Stimulated activated CD4-positive, alpha-beta T cell treated with anti-CD3 and anti-CD28 coated beads, Interleukin-1b, Interleukin-23, amount 100 ng/mL, for 1 hour (primary cell): ENCODE measurements at places on chromosomes 2 and 18.

- no peak for DNase-seq
Measured at GRCh38 chr2:135532581-135532980, 1.3 kb downstream of the R3HDM1 start.

GRCh38 chr2:45373534-45373933 is 237.5 kb downstream of the SRBD1 start:
- no peak for DNase-seq

DNA sequence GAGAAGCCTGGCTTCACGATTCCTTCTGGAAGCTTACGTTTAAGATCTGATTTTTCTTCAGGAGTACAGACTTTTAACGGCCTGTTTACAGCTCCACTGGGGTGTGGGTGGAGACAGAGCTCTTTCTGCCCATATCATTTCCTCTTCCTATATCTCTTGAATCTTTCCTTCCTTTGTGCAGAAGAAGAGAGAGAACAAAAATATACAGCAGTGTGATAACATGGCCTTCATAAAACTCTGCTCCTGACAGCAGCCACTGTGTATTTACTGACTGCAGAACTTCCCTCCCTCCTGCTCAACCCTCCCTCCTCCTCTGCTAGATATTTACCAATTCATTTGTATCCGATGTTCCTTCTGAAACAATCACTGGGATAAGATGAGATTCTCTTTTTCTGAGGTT is 34.1 kb upstream of the REEP1 start:
- DNase-seq, result no peak

- no peak for DNase-seq
Measured at GRCh38 chr2:20608666-20609348, 42.1 kb downstream of the HS1BP3 start.

- DNase-seq, result no peak
Measured at GRCh38 chr18:32511147-32511546, 40.5 kb upstream of the GAREM1 start.

DNA sequence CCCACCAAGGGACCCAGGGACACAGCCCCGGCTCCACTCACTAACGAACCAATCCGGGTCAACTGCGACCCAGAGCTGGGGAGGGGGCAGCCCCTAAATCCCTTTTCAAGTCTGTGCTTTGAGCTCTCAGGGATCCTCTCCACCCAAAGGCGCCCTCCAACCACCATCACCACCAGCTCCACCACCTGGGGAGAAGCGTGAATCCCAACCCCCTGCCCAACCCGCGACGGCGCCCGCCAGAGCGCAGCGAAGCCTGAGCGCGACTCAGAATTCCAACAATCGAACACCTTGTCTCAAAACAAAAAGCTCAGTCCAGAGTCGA is 497 bp downstream of the DSC3 start:
- no peak for DNase-seq

- DNase-seq, result no peak
Measured at GRCh38 chr2:190627448-190628412, 21.2 kb upstream of the NAB1 start.

DNA sequence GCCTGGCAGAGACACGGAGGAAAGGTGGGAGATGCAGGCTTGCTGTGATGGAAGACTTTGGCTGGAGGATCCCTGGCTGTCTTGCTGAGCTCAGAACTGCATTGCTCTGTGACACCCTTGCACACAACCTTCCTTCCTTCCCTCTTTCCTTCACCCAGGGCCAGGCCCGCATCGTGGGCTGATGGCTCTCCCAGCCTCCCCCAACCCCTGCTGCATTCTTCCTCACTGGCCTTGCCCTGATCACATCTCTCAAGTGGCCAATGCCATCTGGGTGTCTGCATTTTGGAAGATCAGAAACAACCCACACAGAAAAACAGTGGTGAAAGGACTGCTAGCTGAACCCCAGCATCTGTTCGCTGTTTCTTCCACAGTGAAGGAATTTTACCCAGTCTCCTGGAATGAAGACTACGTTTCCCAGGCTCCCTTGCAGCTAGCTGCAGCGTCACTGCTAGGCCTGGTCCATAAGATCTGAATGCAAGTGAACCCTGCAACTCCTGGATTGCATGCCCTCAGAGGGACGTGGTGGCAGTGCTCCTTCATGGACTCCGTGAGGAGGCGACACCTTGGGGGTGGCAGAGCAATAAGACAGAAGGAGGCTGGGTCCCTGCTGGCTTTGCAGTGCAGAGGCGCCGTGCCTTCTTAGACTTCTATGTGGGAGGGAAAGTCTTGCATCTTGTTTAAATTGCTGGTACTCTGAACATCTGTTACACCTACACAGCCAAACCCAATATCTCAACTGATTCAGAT is 78.9 kb upstream of the YWHAQ start:
- DNase-seq, result no peak

DNA sequence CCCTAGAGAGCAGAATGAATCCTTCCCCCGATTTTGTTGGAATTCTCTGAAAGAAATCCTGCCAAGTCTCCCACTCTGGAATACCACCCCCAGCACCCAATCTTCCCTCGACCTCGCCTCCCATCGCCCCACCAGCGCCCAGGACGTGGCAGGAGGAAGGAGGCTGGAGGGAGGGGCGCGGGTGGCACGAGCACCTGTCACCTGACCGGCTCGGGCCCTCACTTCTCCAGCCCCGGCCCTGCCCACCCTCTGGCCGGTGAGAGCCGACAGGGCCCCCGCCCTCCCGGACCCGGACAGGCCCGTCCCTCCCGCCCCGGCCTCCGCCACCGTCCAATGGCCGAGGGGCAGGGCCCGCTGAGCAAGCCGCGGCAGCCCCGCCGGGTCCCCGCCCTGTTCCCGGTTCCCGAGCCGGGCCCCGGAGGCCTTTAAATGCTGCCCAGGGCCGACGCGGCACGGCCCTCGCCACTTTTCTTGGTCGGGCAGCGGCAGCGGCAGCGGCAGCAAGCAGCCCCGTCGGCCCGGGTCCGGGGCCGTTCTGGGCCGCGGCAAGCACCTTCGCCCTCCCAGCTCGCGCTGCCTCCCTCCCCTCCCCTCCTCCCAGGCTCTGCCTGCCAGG is at the start of gene LGALSL:
TSS of gene LGALSL (plus strand) at position 393 of the 616 bp plus-strand sequence. CDS start 384 bp downstream, outside the sequence.
- DNase-seq, result no peak

DNA sequence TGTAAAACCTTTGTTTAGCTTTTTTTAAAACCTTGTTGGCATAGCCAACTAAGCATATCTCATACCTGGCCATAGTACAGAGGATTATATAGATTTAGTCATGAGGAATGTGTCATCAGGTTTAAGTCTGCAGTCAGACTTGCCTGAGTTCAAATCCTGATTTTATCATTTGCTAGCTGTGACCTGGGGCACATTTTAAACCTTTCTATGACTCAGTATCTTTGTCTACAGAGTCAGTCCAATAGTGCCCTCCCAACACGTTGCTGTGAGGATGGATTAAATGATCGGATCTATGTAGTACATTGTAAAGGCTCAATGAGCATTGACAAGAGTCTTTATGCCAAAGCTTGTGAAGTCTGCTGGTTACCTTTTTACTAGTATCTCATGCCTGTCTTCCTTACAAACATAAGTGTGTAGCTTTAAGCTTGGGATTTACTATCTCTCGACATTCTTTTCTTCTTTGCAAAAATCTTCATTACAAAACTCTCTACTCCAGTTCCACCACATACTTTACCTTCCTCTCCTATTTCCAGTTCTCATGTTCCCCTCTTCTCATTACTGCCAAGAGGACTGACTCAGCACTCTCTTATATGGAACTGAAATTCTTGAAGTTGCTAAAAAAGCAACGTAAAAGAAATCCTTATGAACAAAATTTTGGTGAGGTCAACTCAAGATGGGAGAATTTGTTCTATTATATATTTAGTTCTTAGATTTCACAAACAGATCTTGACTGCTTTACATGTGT is 68.1 kb upstream of the RBMS1 start:
- DNase-seq, result no peak

DNA sequence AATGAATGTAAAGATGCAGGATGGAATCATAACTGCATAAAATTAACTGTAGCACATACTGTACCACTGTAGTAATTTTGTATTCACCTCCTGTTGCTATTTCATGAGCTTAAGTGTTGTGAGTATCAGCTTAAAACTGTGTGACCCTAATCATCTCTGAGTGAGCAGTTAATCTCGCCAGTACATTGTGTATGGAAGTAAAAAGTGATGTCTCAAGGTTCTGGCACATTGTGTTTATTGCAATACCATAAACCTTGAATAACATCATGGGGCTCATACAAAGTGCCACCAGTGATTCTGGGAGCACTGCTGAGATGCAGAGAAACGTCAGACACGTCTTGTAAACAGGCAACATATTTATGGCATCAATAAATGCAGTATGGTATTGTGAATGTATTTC is 124.5 kb downstream of the PMAIP1 start:
- DNase-seq, result no peak

DNA sequence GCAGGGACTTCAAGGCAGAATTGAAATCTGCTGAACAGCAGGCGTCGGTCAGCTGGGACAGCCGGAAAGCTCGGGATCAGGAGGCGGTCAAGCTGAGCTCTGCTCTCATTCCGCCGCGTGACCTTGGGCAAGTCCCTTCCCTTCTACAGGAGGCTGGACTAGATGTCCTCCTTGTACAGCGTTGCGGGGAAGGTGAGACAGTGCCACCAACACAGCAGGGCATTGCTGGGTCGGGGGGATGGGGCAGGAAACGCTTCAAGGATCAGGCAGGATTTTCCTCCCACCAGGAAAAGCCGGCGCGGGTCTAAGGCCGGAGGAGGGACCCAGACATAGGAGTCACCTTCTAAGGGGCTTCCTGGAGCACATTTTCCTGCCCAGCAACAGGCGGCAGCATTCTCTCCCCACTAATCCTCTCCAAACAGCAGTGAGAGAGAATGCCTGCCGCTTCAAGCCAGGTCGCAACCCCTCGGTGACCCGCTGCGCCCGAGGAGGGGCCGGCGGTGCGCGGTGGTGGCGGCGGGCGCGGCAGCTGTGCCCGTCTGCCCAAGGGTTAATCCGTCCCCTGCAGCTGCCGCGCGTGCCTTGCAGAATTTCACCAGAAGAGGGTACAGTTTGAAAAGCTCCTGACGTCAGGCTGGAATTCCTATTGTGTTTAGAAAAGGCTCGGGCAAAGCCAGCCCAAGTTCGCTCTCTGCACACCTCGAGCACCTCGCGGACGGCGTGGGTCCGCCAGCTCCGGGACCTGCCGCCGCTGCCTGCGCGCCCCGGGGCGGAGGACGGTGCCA is at the start of gene KCNF1:
TSS of gene KCNF1 (plus strand) at position 644 of the 785 bp plus-strand sequence. CDS start 493 bp downstream, outside the sequence.
- DNase-seq, result no peak

- no peak for DNase-seq
Measured at GRCh38 chr2:109575373-109575772, 38.4 kb downstream of the SEPTIN10 start.

- DNase-seq, result no peak
Measured at GRCh38 chr18:73487966-73488365, 620.2 kb upstream of the NETO1 start.

DNA sequence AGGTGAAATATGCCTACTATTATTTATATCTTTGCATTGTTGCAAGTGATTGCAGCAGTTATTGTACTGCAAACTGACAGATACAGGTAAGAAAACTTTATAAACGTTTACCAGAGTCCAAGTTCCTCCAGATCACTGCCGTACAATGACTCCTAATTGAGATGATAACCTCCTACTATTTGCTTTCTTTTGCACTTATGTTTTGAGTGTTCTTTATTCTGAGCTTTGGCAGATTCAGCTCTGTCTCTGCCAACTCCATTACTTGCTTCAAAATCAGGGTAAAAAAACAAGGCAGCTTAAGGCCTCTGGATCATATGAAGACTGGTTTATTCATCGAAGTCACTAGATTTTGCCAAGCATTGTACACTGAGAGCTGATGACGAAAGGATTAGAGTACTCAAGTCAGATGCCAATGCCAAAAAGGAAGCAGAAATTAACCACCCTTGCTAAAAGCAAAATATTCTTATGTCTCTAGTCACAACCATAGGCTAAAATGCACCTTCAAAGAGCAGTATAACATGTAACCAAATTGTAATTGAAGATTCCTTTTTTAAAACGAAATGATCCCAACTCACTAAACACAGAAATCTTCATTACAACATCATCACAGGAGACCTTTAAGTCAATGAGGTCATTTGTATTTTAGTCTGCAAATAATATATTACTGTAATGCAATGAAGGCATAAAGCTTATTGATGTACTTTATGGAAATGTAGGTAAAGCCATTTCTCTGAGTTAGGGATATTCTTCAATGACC is 10.5 kb upstream of the IKZF2 start:
- DNase-seq, result no peak

GRCh38 chr18:73235491-73235890 is 367.7 kb upstream of the NETO1 start:
- DNase-seq, result no peak

DNA sequence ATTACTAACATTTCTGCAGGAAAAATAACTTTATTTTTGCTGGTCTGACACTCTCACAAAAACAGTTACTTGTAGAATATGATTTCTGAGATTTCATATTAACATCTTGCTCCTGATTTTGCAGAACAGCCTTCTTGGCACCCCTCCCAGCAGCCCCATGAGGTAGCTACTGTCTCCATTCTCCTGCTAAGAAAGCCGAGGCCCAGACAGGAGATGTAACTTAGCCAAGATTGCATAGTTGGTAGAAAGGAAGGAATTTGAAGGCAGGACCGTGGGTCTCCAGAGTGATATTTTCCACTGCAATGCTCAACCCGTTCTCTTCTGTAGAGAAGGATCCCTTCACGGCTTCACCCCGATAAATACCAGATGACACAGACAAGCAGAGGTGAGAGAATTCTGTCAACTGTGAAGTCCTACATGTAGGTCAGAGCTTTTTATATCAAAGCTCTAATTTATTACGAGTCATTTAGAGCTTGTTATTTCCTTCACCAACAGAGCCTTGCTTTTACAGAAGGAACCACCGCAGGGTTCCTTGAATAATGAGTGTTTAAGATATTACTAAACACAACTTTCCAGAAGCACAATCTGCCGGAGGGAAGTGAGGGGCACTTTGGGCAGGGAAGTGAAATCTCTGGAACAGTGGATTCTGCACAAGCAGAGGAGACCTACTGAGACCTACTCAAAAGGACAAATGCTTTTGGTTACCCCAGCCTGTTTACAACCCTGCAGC is 48.0 kb upstream of the MYCN start:
- no peak for DNase-seq

DNA sequence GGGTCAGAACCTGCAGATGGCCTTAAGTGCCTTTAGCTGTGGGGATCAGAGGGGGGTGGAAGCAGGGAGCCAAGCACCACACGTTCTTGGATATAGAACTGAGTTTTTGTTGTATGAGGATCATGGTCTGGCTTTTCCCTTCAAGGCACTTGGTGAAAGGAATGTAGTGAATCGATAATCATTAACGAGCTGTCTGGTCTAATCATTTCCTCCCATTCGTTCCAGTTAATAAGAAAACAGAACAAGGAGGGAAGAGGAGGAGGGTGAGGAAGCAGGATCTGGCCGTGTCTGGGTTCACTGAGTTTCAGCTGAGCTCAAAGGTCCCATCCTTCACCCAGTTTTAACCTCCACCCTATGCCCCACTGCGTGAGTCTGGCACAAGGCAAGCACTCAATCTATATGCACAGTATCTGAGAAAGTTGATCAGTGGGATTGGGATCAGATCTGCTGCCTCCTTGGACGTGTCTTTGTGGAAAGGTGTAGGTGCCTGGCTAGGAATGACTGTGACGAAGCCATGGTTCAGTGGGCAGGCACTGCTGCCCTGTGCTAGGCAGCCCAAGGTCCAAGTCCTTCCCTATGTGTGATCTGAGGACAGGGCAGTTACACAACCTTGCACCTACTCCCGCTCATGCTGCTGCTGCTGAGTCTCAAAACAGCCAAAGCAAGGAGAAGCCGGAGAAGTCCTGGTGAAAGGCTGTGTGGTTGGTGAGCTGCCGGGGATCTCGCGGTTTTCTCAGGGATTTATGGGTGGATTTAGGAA is 54.8 kb downstream of the GALNT14 start:
- DNase-seq, result no peak
